Endothelial cell (in vitro differentiated cells): ENCODE measurements at places on chromosomes 4 and X. TPM values are rescaled to one million over a fixed set of nuclear protein-coding genes. Genes with fewer than 3 reads are reported as not detected.

Gene REELD1
- 0.26 TPM for total RNA-seq

Gene CRMP1
- total RNA-seq: 71.2 TPM

Gene RIPPLY1
- total RNA-seq: not detected

Gene UGT2B15
- not detected for total RNA-seq

- no peak for DNase-seq
Measured at GRCh38 chrX:128818690-128819089, 704.6 kb downstream of the SMARCA1 start.

GRCh38 chr4:170940043-170940724 lies 850.4 kb upstream of the AADAT start:
- DNase-seq: no peak

DNA sequence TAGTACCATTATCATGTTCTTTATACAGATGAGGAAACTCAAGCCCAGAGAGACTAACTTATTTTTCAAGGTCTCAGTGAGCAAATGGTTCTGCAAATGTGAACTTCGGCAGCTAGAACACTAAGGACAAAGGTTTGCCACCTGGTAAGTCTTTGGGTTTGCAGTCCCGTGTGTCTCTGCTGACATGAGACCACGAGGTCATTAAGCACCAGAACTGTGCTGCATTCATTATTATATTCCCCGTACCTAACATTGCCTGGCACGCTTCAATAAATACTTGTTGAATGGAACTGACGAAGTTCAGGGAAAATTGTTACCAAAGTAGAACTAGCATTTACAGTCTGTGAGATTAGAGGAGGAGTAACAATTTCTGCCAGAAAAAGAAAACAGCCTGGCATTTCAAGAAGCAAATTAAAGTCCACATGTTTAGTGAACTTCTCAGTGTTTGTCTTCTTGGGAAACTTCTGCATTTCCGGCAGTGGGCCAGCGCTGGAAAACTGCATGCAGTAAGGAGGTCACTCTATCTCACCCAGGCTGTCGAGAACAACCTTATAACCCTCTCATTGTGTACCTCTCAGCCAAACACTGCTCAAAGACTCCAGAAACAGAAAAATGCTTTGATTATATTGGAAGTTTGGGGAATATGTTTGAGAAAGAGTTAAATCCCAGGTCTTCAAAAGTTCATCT lies 67.4 kb upstream of the CPEB2 start:
- DNase-seq: no peak

GRCh38 chr4:38452009-38452408 lies 212.0 kb upstream of the KLF3 start:
- DNase-seq: no peak

DNA sequence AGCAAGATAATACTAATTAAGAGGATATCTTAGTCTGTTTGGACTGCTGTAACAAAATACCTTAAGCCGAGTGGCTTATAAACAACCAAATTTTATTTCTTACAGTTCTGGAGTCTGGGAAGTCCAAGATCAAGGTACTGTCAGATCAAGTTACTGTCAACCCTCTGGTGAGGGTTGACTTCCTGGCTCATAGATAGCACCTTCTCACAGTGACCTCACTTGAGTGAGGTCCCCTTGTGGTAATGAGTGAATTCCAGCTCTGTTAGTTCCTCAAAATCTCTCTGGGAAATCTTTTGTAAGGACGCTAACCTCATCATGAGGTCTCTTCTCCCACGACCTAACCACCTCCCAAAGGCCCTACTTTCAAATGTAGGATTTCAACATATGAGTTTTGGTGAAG lies 36.9 kb upstream of the ADGRA3 start:
- no peak for DNase-seq

- no peak for DNase-seq
Measured at GRCh38 chr4:173924561-173924960, 358.9 kb downstream of the FBXO8 start.

- DNase-seq: no peak
Measured at GRCh38 chr4:166535865-166536264, 662.8 kb downstream of the TLL1 start.

- DNase-seq: no peak
Measured at GRCh38 chr4:8613421-8614364, 21.1 kb downstream of the CPZ start.

GRCh38 chr4:77179519-77179918 lies 22.5 kb downstream of the CCNG2 start:
- no peak for DNase-seq

- no peak for DNase-seq
Measured at GRCh38 chr4:184384056-184384809, 90.1 kb downstream of the IRF2 start.

DNA sequence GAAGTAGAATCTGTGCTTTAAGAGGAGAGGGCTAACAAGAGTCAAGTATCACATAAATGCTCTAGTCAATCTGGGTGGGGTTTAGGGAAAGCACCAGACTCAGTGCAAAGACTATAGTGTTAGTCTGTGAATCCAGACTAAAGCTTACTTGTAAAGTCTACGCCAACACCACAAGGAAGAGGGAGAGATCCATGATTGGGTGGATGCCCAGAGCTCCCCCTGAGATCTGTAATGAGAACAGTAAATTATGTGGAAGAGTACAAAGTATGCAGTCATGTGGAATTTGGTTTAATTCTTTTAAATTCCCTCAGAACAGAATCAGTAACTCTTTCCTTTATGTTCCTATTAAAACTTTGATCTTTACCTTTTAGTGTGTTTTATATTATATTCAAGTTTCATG lies 354.7 kb upstream of the SPANXN4 start:
- DNase-seq: no peak

DNA sequence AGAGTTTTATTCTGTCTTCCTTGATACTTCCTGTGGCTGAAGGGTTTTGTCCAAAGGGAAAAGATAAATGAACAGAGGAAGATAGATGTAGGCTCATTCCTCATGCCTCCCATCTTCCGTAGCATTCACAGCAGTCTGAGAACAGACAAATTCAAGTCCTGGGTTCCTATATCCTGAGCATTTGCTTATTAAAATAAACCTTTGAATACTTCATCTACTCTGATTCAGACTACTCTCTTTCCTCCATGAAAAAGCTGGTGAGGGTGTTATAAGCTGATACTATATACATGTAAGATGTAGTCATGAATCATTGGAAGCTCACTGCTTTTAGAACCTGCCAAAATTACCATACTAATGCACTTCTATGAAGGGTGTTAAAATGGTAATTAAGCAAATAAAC lies 61.2 kb downstream of the GAB1 start:
- no peak for DNase-seq

GRCh38 chr4:114725066-114725465 lies 126.5 kb downstream of the UGT8 start:
- DNase-seq: no peak

- peak; percentile 33 for DNase-seq
Measured at GRCh38 chrX:71870208-71871098, 40.2 kb upstream of the NHSL2 start.

DNA sequence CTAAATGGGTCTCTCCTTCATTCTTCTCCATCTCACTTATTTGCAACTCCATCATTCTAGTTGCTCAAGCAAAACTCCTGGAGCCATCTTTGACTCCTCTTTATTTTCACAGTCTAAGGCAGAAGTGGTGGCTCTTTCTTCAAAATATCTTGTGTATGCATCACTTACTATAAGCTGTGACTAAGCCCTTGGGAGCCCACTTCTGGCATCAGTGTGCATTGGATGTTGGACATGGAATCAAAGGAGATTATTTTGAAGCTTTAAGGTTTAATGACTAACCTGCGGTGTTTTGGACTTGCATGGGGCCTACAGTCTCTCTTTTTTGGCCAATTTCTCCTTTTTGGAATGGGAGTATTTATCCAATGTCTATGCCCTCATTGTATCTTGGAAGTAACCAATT lies 276.8 kb downstream of the SPOCK3 start:
- DNase-seq: no peak
